ENCODE measurements at places on chromosomes 12 and 14.
A peak's percentile ranks its signal among the peaks of the same experiment; 100 is the strongest.

- DNase-seq: no peak
Measured at GRCh38 chr12:57579011-57579410, 12.0 kb upstream of the PIP4K2C start.

DNA sequence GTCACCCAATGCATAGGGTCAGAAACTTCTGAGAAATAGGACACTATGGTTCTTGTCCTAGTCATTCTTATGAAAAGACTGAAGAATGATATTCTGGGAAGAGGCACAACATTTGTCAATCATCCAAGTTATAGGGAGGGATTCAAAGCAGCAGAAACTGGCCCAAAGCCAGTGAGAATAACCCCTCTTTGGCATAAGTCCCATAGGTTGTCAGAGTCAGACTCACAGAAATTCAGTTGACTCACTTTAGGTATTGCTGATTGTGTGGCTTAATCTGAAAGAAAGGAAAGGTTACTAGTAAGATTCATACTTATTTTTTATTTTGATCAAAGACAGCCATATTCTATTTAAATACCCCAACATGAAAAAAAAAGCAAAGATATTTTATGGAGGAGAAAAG lies 151.0 kb downstream of the SRGAP1 start:
- no peak for DNase-seq

- peak; percentile 90 for DNase-seq
Measured at GRCh38 chr12:80412343-80412953, 31.6 kb upstream of the PTPRQ start.

DNA sequence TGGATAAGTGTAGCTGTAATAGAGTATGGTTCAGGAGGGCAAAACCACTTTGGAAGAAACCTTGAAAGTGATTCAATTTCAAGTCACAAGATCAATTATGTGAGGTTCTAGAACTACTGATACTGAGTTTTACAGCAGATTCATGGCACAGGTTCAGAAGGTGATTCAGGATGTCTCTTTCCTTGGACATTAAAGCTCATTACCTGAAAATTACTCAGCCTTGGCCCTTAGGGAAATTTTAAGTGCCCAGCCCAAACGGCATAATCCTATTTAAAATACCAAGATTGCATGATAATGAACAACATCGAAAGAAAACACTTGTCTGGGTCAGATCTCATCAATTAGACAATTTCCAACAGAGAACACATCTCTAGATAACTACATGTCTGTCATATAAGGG lies 70.2 kb upstream of the SLC38A2 start:
- no peak for DNase-seq

GRCh38 chr12:123614531-123614930 lies 12.6 kb downstream of the DDX55 start:
- no peak for DNase-seq

GRCh38 chr14:50410921-50411320 lies 14.2 kb upstream of the CDKL1 start:
- DNase-seq: no peak

- no peak for DNase-seq
Measured at GRCh38 chr12:52258335-52258901, 16.0 kb upstream of the KRT86 start.

GRCh38 chr12:1034751-1035457 lies 43.9 kb downstream of the ERC1 start:
- DNase-seq: no peak

GRCh38 chr12:108666401-108666881 lies 32.7 kb upstream of the SELPLG start:
- no peak for DNase-seq

DNA sequence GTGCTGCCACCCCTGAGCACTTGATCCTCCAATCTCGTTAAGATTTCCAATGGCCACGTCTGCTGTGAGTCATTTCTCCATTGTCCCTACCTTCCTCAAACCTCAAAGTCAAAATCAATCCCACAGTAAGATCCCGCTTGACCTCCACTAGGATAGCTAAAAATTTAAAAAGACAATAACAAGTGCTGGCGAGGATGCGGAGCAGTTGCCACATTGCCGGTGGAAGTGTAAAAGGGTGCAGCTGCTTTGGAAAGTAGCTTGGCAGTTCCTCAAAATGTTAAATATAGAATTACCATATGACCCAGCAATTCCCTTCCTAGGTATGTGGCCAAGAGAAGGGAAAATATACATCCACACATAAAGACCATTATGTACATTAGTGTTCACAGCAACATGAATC lies 9.5 kb upstream of the BCL7A start:
- DNase-seq: no peak

GRCh38 chr14:105931808-105932483 lies 405.6 kb downstream of the TMEM121 start:
- no peak for DNase-seq

- DNase-seq: no peak
Measured at GRCh38 chr12:56785141-56785865, 22.2 kb downstream of the HSD17B6 start.

- DNase-seq: no peak
Measured at GRCh38 chr12:22536971-22537544, 7.3 kb downstream of the C2CD5 start.

- DNase-seq: no peak
Measured at GRCh38 chr12:69545081-69545480, 40.2 kb upstream of the CCT2 start.

DNA sequence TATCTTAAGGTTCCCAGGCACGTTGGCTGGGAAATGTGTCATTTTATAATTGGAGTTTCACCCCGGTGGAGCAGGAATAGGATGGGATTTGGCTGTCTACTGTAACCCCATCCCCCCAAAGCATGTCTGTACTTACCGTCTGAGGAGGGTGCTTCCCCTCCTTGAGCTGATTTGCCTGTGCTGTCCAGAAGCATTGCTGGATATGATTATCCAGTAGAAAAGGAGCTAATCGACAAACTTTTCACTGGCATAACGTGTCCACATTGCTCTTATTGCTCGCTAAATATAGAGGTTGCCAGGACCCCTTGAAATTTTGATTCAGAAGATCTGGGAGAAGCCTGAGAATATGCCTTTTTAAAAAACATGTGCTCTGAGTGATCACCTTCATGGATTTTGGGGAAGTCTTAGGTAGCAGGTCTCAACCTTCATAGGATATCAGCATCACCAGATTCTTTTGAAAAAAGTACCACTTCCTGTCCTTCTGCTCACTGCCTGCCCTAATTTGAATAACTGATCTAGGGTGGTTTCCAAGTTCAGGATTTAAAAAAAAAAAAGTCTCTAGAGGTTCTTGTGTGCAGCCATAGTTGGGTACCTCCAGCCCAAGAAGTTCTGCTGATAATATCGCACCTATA lies 80.4 kb upstream of the KCNA1 start:
- DNase-seq: no peak

GRCh38 chr14:55899531-55899930 lies 218.7 kb upstream of the PELI2 start:
- DNase-seq: no peak

Data from NCI-H510A treated with DMSO at 0.1 percent for 48 hours (cell line).